ENCODE measurements at places on chromosomes 16 and 17.

DNA sequence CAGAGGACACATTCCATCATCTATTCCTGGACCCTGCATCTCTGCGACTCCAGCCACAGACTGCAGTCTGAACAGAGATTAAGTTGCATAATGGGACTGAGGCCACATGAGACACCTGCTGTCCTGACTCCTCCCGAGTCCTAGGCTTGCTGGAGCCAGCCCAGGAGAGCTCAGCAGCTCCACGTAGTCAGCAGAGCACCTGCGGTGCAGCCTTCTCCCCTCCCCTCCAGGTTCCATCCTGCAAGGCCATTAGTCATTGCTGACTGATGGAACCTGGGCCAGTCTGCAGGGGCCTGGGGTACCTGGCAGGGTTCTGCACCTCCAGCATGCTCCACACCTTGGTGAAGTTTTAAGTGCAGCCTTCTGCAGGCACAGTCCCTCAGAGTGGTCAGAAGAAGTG is 76.7 kb downstream of the PLD6 start:
- DNase-seq = no peak

GRCh38 chr16:81842564-81843242 is 63.6 kb downstream of the PLCG2 start:
- no peak for DNase-seq

GRCh38 chr16:72821185-72821950 is 226.6 kb downstream of the ZFHX3 start:
- no peak for DNase-seq

GRCh38 chr17:75913537-75914210 is 9.0 kb upstream of the MRPL38 start:
- no peak for DNase-seq

DNA sequence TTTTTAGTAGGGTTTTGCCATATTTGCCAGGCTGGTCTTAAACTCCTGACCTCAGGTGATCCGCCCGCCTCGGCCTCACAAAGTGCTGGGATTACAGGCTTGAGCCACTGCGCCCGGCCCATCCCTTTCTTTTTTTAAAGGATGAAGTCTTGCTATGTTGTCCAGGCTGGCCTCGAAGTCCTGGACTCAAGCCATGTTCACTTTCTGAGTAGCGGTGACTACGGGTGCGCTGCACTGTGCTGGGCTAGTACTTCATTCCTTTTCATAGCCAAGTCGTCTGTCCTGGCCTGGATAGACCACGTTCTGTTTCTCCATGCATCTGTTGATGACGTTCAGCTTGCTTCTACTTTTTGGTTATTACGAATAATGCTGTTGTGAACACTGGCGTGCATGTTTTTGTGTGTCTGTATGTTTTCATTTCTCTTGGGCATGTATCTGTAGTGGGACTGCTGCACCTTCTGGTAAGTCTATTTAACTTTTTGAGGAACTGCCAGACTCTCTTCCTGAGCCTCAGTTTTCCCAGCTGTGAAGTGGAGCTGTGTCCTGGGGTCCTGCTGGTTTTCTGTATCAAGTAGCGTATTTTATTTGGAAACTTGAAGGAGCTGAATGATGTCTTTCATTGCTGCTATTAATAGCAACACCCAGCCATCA is 40.0 kb upstream of the GSE1 start:
- no peak for DNase-seq

DNA sequence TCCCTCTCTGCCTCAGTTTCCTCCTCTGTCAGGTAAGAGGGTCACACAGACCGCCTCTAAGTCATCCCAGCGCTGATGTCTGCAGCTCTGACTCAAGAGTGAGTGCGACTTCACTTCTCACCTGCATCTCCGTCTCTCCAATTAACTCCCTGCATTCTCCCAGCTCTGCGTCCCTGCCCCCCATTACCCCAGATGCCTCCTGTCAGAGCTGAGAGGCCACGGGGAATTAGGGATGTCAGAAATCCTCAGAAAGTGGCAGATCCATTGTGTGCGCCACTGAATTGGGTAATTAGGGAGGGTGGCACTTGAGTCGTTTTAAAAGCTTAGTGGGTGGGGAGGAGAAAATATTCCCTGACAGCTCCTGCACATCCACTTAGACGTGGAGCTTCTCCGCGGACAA is 885.4 kb upstream of the EEF2KMT start:
- DNase-seq = no peak

DNA sequence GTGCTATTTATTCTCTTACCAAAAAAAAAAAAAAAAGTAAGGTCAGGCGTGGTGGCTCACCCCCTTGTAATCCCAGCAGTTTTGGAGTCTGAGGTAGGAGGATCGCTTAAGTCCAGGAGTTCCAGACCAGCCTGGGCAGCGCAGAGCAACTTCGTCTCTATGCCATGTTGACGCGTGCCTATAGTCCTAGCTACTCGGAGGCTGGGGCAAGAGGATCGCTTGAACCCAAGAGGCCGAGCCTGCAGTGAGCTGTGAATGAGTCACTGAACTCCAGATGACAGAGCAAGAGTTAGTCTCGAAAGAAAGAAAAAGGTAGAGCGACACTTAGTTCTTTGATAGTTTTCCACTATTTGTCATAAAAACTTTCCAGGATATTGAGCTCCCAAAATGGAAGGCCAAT is 1.4 kb upstream of the TENT4B start:
- DNase-seq = no peak

DNA sequence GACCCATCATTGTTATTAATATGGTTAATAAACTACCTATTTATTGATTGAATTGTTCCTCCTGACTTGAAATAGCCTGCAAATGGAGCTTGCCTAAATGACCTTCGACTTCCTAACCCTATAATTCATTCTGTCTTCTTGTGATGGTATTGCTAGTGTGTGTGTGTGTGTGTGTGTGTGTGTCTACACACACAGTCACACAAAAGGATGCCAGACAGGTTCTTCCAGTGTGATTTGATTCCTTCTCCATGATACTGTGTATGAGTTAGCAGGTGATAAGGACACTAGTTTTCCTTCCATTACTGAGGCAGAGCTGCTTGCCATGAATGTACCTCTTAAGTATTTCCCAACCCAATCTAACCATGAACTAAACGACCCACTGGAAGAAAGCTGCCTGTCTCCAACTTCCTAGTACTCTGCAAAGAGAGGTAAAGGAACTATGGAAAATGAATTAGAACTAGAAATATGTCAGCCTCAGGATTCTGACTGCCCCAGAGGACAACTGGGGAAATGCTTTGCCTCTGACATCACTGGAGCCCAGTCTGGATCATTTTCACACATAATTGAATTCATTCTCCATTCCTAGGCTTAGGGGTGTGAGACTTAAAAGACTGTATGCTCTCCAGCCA is 3.5 kb upstream of the CDC6 start:
- DNase-seq = no peak

- no peak for DNase-seq
These were observed 13.7 kb upstream of the RANGRF start for GRCh38 chr17:8274816-8275215.

- peak; percentile 30 for DNase-seq
These were observed 43.5 kb downstream of the REXO5 start for GRCh38 chr16:20849589-20850390.

- no peak for DNase-seq
These were observed 428.4 kb downstream of the KCNJ2 start for GRCh38 chr17:70597774-70598173.

DNA sequence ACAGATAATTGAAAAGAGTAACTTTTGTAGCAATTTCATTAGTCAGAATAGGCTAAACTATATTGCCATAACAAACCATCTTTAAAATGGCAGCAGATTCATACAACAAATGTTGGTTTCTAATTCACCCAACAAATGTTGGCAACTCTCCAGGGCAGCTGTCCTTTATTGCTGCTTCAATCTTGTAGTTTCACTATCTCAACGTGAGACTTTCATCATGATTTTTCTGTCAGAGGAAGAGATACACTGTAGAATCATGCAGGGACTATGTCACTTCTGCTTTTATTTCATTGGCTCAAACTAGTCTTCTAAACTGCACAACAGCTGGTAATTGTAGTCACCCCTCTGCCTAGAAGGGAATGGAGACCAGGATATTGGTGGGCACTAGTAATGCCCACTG is 174.2 kb downstream of the TANC2 start:
- DNase-seq = no peak

GRCh38 chr16:12341423-12341822 is 364.9 kb downstream of the SNX29 start:
- no peak for DNase-seq

GRCh38 chr17:51951741-51952140 is 206.8 kb downstream of the CA10 start:
- no peak for DNase-seq

DNA sequence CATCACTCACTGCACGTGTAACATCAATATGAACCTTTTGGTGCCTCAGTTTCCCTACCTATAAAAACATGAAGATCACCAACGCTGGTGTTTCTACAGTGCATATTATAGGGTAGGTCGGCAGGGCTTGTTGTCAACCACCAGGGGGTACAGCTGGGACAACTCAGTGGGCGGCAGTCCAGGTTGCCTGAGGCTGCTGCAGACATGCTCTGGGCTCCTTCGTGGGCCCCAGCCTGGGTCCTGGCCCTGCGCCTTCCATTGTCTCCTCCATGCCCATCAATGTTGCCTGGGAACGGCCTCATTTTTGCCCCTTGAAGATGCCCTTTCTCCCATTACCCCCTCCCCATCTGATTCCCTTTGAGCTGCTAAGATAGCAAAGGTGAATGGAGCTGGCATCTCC is 89.8 kb downstream of the GSG1L start:
- DNase-seq = no peak

GRCh38 chr17:17401271-17401781 is 75.5 kb upstream of the MED9 start:
- DNase-seq = no peak

- no peak for DNase-seq
These were observed 64.4 kb downstream of the EFCAB5 start for GRCh38 chr17:30005709-30006320.

DNA sequence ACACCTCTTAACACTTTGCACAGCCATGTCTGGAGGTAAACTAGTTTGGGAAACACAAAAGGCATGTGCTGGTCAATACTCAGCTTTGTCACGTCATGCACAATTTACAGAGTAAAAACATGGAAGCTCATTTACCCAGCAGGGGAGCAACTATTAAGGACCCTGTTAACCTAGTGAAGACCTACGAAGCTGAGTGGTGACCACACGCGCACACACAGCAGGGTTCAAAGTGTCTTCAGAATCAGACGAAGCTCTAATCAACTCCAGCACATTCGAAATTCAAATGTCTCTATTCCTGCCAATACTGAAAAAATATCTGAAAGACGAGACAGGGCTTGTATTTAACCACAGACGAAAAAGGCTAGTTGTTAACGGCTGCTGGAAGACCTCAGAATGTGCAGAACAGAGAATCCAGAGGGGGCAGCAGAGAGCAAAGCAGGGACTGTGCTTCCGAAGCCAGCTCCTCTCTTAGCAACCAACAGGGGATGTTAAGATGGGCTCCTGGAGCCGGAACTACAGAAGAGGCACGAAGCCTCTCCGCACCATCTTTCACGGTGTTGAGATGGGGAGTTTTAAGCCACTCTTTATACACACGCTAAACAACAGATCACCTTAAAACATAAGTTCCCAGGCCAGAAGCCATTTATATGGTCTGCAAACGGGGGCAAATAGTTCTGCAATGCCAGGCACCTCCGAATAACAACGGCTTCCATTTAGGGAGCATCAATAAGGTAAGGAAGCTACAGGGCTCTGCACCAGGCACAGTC is 45.7 kb downstream of the CMTM4 start:
- DNase-seq = peak; percentile 50

DNA sequence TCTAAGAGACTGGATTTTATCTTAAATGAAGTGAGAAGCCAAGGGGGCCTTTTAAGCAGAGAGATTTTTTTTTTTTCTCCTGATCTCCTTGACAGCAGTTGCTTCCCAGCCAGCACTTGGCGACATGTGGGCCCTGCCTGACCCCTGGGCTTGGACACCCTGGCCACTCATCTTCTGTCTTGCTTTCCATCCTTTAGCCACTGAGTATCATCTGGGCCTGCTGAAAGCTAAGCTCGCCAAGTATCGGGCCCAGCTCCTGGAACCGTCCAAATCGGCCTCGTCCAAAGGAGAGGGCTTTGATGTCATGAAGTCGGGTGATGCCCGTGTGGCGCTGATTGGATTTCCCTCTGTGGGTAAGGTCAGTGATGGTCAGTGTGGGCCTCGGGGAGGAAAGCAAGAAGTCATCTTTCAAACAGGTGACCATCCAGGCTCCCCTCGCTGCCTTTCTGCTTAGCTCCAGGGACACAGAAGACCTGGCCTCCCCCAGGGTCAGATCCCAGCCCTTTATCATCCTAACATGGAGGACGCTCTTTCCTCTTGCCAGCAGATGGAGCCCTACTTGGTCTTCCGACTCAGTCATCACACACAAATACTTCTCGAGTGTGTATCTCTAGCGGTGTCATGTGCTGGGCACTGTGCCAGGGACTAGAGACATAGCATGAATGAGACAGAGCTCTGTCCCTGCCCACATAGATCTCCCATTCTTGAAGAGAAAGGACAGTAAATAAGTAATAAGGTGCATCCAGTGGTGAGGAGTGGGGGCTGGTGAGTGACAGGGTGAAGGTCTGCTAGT is 6.1 kb downstream of the DRG2 start:
- no peak for DNase-seq

GRCh38 chr17:67258821-67259468 is 13.9 kb upstream of the HELZ start:
- DNase-seq = no peak

DNA sequence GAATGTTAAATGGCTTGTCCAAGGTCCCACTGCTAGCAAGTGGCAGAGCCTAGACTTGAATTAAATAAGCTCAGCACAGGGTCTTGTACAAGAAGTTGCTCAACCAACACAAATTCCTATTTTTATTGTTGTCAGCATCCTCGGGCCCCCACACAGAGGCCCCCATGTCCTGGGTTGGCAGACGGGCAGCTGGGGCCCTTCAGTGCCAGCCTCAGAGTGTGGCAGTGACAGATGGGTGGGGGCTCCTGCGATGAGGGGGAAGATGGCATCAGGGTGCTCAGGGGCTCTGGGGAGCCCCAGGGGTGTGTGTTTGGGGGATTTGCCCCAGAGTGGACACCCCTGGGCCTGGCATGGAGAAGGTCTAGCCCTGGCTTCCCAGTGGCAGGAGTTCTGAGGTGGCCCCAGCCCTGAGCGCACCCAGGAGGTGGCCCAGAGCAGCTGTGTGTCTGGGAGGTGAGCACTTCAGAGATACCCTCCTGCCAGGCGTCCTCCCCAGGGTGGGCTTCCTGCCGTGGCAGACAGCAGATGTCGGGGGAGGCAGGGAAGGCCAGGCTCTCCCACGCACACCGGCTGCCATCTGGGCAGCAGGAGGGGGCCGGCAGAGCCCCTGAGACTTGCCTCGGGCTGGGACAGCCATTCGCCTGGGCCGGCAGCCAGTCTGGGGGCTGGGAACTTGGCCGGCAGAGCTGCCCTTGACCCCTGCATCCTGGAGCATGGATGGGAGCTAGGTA is 150.8 kb downstream of the C16orf78 start:
- no peak for DNase-seq

DNA sequence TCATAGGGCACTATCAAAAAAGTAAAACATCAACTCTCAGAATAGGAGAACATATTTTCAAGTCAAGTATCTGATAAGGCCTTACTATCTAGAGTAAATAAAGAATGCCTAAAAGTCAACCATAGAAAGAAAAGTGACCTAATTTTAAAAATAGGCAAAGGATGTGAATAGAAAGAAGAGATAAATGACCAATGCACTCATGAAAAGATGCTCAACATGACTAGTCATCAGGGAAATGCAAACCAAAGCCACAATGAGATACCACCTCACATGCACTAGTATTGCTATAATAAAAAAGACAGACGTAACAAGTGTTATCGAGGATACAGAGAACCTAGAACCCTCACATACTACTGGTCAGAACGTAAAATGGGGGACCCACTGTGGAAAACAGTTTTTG is 90.8 kb downstream of the DYNLRB2 start:
- no peak for DNase-seq

- peak; percentile 34 for DNase-seq
These were observed 5.8 kb upstream of the KIFC3 start for GRCh38 chr16:57807968-57808528.

GRCh38 chr16:8730335-8730915 is 56.0 kb downstream of the ABAT start:
- no peak for DNase-seq

Measured in activated CD8-positive, alpha-beta memory T cell treated with anti-CD3 and anti-CD28 coated beads for 4 hours (primary cell).